ENCODE measurements at places on chromosomes 4 and X. TPM values are rescaled to one million over a fixed set of nuclear protein-coding genes. Genes with fewer than 3 reads are reported as not detected.

CDKL2 gene
- total RNA-seq: 1.5 TPM

MED12 gene
- total RNA-seq: 62.2 TPM

JCHAIN gene
- total RNA-seq: not detected

DNA sequence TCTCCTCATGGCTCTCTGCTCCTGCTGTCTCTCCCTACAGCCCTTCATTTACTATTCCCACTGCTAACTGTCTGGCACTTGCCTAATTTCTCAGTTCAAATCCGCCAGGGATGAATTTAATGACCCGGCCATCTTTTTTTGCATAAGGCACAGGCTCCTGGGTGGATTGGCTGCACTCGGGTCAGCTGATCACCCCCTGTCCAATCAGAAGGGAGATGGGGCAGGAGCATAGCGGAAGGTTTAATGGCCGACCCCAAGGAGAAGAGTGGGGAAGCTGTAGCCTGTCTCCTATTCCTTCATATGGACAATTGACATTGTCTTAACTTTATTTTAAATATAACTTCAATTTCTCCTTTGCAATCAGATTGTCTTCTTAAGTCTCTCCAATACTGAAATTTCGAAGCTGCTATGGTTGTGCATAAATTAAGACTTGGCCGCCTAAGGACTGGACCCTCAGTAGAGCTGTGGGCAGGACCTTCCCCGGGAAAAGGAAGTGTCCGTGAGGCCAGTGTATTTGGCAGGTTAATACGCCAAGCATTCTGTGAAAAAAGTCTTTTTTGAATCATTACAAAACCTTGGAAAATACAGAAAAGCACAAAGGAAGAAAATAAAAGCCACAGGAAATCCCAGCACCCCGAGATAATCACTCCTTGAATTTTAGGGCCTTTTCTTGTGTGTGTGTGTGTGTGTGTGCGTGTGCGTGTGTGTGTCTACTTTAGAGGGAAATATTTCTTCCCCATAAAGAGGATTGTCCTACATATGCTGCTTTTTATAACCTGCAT is 55.5 kb downstream of the SMIM20 start:
- no peak for DNase-seq

DNA sequence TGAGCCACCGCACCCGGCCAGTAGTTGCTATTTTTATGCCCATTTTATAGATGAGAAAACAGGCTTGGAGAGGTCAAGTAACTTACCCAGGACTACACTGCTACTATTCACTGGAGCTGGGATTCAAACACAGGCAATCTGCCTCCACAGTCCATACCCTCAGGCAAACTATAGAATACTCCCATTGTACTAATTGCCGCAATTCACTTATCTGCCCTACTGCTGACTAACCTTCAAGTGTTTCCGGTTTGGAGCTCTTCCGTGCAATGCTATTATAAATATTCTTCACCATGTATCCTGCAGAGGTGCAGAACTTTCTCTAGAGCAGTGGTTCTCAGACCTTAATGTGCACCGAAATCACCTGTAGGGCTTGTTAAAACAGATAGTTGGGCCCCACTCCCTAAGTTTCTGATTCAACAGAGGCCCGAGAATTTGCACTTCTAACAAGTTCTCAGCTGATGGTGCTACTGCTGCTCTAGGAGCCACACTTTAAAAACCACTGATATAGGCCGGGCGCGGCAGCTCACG is 1.9 kb upstream of the G3BP2 start:
- DNase-seq: no peak

DNA sequence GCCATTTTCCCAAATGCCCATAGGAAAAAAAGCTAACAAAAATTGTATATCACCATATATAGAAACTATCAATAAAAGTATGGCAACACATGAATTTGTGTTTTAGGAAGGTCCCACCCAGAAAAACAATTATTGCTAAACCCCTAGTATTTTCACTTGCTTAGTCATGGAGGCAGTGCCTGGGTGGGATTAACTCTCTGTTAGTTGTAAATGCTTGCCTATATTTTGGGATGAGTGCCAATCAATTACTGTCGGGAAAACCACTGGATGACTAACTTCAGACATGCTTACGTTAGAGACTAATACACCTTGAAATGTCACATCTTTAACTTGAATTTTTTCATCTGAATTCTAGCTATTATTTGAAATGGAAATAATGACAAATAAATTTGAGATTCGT is 33.9 kb downstream of the TMPRSS11A start:
- DNase-seq: no peak

DNA sequence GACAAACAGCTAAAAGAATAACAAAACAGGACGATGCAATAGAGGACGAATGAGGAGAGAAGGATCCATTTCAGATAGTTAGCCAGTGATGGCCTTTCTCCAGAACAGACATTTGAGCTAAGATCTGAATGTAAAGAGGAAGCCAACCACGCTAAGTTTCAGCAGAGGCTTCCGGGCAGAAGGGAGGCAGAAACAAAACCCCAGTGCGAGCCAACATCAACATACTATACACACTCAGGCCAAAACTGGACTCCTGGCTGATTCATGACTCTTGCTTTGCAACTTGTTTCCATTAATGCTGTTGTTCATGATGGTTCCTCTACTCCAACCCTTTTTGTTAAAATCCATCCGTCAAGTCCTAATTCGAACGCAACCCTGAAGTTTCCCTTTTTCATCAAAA is 730.3 kb downstream of the TRIML1 start:
- DNase-seq: no peak

- DNase-seq: peak; percentile 39
Observed at GRCh38 chrX:118347131-118347530, 1.2 kb downstream of the WDR44 start.

DNA sequence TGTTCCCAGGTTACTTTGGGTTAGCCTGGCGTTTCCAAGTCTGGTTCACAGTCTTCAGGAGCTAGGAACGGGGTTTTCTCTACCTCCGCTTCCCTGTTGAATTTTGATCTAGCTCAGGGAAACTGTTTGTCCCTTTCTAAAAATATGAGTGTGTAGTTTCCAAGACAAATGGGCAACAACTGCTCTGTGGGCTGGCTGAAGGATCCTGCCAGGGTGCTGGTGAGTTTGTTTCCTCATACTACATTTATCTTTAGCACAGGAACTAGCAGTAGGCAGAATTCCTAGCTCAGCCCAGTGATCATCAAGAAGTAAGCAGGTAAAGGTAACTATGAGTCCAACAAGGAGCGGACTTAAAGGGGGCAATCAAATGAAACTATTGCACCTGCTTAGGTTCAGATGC is 13.3 kb upstream of the FAM47E start:
- DNase-seq: no peak

DNA sequence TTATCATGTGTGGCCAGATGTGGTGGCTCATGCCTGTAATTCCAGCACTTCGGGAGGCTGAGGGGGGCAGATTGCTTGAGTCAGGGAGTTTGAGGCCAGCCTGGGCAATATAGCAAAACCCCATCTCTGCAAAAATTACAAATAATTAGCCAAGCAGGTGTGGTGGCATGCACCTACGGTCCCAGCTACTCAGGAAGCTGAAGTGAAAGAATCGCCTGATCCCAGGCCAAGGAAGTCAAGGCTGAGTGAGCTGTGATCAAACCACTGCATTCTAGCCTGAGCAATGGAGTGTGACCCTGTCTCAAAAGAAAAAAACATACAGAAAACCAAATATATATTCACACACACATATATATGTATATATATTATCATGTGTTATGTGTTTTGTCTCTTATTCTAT is 15.0 kb downstream of the APELA start:
- DNase-seq: no peak

DNA sequence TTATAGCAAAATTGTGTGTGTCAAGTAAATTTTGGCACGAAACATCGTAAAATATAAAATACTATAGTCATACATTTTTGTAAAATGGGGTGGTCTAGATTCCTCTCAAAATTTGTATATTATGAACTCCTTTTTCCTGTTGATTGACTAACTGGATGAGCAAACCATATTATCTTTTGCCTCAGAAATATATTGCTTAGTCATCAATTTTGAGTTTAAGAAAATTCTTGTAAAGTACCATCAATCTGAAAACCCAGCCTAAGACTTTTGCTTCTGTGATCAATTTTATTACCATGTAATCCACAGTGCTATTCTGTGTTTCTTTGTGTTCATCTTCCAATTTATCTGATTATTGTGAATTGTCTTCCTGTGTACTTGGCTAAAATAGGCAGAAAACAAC is 98.0 kb upstream of the PCDH18 start:
- DNase-seq: no peak

DNA sequence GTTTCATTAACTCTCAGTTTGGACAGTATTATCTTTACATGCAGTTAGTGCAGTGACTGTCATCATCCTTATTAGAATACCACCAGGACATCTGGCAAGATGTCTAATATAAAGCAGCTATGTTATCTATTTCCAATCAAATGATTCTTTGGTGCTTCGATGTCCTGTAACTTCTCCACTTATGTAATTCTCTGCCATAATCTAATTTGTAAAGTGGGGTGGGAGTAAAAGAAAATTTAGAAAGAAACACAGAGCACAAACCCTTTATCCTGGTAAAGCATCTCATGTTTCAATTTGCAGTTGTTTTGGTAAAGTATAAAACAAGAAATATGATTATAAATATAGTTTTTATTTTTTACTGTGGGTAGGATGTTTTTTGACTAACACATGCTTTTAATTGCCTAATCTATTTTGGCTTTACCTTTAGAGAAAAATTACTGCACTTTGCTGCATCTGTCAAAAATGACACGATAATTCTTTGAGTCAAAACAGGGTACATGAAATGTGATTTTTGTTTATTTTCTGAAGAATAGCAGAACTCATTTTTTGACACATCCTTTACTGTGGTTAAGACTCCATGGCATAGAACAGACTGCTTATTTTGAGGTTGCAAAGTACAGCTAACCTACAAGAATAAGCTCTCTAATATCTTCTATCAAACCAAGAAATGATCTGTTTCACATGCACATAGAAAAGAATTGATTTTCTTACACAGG is 382.9 kb downstream of the RPA4 start:
- no peak for DNase-seq
